ENCODE measurements at places on chromosomes 4 and X.

GRCh38 chrX:133171962-133172708 lies 46.0 kb downstream of the TFDP3 start:
- DNase-seq = no peak

DNA sequence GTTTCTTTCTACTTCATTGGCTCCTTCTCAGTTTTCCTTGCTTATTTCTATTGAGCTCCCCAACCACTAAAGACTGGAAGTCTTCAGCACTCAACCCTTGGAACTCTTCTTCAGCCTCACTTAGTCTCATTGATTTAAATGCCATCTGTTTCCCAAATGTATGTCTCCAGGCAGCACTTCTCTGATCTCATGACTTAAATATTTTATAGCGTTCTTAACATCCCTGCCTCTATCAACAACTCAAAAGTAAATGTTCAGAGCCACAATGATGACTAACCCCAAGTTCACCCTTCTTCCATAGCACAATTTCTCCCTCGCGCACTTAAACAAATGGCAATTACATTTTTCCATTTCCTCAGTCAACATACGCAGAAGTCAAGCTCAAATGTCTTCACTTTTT lies 1393.3 kb downstream of the ARAP2 start:
- peak; percentile 10 for DNase-seq

- no peak for DNase-seq
Measured at GRCh38 chrX:123267220-123267619, 83.1 kb downstream of the GRIA3 start.

DNA sequence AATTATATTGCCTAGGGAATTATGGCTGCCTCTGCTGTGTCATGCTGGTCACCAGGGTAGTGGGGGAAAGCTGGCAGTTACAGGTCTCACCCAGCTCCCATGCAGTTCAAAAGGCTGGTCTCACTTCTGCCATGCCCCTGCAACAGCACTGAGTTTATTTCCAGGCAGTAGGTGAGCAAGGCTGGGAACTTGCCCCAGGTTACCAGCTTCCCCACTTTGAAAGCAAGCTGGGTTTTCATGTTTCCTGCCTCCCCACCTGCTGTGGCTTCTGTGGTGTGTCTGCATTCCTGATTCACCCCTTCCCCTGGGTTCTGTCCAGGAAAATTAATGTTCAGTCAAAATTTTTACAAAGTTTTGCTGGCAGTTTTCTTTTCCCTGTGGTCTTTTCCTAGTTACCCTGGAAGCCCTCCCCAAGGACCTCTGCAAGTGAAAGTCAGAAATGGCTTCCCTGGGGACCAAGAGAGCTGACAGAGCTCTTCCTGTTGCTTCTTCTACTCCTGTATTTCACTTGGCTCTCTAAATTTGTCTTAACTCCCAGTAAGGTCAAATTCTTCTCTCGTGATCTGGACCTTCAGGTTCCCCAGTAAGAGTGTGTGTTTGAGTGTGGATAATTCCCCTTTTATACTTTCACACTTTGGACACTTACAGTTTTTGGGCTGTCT lies 58.5 kb upstream of the AGTR2 start:
- no peak for DNase-seq

DNA sequence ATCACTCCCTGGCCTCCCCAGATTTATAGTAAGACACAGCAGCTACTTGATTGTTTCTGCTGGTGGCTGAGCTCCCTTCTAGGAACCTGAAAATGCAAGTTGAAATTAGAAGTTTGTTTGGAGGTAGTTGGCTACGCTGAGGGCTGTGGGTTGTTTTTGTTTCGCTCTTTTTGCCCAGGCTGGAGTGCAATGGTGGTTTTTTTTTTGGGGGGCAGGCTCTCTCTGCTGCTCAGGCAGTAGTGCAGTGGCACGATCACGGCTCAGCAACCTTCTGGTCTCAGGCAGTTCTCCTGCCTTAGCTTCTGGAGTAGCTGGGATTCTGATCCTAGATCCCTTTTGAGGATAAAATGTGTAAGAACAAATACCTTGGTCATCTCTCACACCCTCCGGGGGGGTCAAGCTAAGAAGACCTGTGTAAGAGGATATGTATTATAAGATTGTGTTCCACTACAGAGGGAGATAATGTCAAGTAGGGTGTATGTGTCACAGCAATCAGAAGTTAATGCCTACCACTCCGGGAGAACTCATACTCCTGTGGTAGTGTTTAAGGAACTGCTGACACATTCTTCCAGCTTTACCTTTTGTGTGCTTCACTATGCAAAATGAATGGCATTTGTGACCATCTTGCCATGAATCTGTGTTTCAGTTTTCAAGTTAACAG lies 9.7 kb downstream of the JADE1 start:
- no peak for DNase-seq

- no peak for DNase-seq
Measured at GRCh38 chr4:184217634-184218033, at the start of gene ENPP6. Gene ENPP6 (minus strand): TSS chr4:184217873. CDS start chr4:184217819, 54 bp downstream.

All from fibroblast of the conjunctiva (primary cell).